Naive thymus-derived CD8-positive, alpha-beta T cell (primary cell): ENCODE measurements at places on chromosomes 3 and 15. TPM values are rescaled to one million over a fixed set of nuclear protein-coding genes. Genes with fewer than 3 reads are reported as not detected.

SLC26A6 gene
- 3.0 TPM for polyA plus RNA-seq

LRRC31 gene
- not detected for polyA plus RNA-seq

LNP1 gene
- polyA plus RNA-seq = 0.66 TPM

PARP15 gene
- polyA plus RNA-seq = 6.9 TPM

FAM107A gene
- not detected for polyA plus RNA-seq

GOLGA8G gene
- not detected for polyA plus RNA-seq

GCNT3 gene
- not detected for polyA plus RNA-seq

FBXO40 gene
- polyA plus RNA-seq = not detected

UBAP1L gene
- 0.20 TPM for polyA plus RNA-seq

DNA sequence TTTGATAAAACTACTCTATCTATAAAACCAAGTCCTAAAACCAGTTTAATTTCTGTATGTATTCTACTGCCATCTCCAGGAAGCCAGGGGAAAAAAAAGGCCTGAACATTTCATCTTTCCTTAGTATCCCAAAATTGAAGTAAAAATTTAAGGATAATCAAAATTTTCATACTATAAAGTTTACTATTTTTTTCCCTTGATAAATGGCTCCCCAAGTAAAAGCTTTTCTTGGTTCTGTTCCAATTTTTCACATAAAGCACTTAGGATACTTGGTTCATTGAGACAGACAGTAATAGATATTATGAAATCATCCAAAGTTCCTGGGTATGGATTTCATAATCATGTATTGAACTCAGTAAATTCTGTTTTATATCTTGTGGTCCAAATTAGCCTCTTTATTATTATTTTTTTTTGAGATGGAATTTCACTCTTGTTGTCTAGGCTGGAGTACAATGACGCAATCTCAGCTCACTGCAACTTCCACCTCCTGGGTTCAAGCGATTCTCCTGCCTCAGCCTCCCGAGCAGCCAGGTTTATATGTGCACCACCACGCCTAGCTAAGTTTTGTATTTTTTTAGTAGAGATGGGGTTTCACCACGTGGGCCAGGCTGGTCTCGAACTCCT, 34.5 kb downstream of the ICE2 start:
- no peak for DNase-seq

DNA sequence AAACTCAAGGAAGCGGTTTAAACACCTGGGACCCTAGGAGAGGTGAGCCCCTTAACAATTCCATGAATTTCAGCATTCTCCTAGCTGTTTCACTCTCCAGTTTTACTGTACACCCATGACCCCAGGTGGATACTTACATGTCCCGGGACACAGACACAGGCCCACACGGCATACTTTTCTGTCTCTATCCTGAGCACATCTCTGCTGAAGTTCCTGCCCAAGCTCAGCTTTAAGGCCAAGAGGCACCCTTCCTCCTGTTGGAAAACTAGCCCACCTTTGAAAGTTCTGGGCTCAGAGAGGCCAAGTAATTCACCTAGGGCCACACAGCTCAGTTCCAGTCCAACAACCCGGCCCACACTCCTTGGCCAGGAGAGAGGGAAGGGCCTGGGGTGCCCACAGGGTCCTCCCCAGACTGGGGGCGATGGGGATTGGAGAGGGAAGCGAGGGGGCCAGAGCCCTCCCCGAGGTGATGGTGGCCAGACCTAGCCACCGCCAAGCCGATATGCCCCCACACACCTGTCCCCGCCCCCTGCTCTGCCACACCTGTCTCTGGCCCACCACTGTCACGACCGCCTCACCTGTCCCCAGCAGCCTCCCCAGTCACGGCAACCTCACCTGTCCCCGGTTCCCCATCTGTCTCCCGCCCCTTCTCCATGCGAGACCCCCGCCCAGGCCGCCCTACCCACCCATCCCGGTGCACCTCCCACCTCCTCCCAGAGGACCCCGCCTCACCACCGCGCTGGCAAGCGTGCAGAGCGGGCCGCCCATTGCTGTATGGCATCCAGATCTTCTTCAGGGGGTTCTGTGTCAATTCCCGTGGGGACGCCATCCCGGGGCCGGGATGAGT, 431 bp downstream of the PFKFB4 start:
- no peak for DNase-seq

GRCh38 chr3:8776406-8776805, 7.0 kb upstream of the OXTR start:
- no peak for DNase-seq

DNA sequence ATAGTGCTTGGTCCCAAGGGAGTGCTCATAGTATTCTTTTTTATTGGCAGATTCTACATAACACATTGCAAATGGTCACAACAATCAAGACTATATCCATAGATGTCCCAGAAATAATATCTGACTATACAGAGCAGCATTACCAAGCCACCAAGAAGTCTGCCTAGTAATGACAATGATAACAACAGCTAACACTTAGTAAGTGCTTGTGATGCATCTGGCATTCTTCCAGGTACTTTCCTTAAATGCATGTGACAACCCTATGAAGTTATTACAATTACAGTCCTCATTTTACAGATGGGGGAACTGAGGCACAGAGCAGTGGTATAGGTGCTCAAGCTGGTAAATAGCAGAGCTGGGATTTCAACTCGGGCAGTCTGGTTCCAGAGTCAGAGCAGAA, 49.6 kb upstream of the ICE2 start:
- peak; percentile 43 for DNase-seq

- no peak for DNase-seq
Measured at GRCh38 chr15:52254391-52254790, 41.2 kb downstream of the MYO5C start.

DNA sequence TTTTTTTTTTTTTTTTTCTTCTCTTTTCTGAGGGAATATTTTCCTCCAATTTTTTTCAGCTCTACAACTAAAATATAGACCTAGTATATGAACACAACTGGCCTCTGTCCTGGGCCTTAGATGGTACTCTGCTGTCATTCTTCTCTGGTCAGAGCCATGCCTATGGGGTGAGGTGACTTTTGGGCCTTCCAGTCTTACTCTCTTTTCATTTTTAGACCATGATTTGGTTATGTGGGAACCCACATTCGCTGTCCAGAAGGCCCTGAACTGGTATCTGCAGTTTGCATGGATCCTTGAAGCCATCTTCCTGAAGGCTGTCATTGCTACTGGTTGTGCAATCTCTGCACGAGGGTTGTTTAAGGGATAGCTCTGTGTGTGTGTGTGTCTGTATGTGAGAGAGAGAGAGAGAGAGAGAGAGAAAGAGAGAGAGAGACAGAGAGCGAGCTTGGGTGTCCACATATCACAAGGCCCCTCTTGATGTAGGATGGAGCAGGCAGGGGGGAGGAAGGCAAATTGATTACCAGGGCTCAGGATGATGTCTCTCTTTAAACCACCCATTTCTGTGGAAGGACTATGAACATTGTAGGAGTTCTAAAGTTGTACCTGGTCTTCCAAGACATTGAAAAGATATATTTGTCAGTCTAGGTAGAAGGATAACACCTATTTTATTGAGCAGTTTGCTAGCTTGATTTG, 6.9 kb downstream of the TGFBR2 start:
- DNase-seq = no peak

GRCh38 chr3:5151586-5151985, 29.5 kb downstream of the ARL8B start:
- DNase-seq = no peak

DNA sequence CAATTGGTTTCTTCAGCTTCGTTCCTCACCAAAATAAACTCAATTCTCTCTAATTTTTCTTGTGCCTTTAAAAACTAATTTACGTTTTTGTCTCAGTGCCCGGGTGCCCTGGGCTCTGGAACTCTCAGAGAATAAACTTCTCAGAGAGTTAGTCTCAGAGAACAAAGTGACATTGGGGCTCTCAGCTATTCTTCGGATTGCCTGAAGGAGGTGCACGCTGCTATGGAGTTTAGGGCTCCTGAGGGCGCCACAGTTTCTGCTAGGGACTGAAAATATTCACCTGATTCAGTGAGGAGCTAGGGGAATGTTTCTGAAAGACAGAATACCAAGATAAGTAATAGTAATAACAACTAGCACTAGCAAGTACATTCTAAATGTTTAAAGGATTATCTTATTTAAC, 22.7 kb downstream of the ZIC4 start:
- no peak for DNase-seq

DNA sequence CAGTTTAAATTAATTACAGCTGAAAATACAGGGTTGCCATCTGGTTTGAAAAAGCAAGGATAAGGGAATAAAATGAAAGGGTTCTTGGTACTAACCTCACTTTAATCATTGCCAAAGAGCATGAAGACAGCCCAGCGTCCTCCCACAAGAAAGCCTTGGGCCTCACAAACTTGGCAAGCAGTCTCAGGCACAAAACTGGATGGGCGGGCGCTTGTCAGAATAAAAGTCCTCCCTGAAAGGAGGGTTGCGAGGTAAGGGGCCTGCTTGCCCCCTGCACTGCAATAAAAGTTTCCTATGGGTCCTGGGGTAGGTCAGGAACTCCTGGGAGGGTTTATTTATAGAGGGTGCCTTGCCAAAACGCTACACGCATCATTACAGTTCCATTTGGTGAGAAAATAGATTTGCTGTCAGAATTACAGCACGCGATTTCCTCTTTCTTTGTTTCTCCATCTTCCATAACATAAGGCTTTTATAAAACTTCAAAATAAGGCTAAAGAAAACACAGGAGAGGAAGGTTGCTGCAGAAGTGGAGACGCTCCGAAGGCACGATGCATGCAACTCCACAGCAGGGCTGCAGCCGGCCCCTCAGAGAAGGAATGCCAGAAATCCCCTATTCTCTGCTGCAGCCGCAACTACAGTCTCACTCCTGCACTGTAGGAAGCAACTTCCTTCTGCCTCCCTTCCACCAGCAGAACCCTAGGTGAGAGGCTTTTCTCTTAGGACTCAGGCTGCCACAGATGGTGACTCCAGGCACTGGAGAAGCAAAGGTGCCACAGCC, 61.3 kb downstream of the VGLL4 start:
- no peak for DNase-seq

- DNase-seq = no peak
Measured at GRCh38 chr15:41445399-41445798, 28.5 kb downstream of the RTF1 start.

DNA sequence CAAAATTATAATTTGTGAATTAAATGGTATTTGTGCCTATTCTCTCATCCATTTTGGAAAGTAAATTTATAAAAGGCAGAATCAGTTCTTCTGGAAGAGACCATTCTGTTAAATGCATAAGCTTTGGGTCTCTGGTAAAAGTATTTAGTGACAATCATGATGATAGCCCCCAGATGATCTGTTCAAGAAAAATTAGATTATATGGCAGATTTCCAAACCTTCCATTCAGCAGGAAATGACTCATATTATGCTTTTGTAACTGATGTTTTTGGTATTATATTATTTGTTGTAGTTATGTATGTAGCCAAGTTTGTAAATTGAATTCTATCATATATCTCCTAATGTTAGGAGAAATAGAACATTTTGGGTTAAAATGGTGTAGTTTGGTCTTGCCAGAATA, 340.8 kb upstream of the DPH6 start:
- no peak for DNase-seq

GRCh38 chr3:43926055-43926454, 235.3 kb downstream of the ABHD5 start:
- no peak for DNase-seq

- DNase-seq = no peak
Measured at GRCh38 chr3:58206406-58207011, 4.3 kb downstream of the DNASE1L3 start.

DNA sequence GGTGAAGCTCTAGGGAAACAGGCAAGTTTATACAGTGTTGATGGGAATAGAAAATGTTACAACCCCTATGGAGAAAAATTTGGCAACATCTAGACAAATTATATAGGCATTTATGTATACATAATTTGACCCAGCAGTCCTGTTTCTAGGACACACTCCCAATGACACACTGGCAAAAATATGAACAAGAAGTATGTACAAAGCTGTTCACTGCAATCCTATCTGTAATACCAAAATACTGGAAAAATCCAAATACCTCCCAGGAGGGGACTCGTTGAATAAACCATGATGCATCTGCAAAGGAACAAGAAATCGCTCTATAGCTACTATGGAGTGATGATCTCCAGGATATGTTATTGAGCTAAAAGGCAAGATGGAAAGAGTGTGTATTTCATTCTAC, 8.5 kb downstream of the BFSP2 start:
- no peak for DNase-seq

GRCh38 chr3:15964605-15965442, 167.0 kb upstream of the ANKRD28 start:
- DNase-seq = no peak

- no peak for DNase-seq
Measured at GRCh38 chr15:48411971-48412591, 80.9 kb downstream of the DUT start.

DNA sequence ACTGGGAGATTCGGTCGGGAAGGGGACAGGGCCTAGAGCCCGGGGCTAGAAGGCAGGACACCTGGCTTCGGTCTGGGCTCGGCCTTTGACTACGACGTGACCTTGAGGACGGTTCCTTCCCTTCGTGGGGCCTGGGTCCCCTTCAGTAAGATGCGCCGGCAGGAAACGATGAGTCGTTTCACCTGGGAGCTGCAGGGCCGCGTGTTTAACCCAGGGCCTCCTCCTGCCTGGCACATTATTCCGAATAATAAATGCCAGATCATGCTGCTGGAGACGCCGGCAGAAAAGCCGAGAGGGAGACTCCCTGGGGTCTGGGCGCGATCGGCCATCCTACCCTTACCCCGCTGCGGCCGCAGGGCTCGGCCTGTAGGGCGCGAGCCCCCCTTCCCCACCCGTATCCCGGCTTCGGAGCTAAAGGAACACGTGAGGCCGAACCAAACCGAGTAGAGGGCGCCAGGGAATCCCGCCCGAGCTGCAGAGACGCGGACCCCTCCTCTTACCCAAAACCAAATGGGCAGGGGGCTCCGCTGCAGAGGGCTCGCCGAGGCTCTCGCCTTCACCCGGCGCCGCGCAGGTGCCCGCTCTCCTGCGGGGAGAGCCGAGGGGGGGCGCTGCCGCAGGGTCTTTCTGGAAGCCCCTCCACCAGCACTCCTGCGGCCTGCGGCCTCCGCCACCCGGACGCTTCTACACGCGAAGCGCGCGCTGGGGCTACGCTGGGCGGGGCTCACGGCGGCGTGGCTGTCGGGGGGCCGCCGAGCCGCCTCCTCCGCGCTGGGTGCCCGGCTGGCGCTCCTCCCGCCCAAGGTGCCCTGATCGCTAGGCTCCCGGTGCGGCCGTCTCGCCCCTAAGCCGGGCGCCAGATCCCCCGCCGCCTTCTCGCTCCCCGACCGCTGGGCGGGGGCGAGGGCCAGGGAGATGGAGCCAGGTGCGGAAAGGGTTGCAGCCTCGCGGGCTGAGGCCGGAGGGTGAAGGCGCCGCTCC, at the start of gene BDH1:
BDH1 (minus strand) TSS at position 688 of the 981 bp plus-strand sequence. CDS start 9,525 bp downstream, outside the sequence.
- peak; percentile 75 for DNase-seq

DNA sequence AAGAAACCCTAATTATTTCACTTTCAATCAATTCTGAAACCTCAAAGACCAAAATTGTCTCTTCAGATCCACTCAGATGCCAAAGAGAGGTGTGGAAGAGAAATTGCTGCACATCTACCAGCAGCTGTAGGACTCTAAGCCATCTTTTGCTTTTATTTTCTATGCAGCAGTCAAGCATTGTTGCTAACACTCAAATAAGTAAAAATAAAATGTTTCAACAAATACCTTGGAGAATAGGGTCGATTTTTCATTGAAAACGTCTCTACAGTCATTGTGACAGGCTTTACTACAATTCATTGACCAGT, 66.4 kb upstream of the CFAP20DC start:
- no peak for DNase-seq

- DNase-seq = no peak
Measured at GRCh38 chr3:119302697-119303551, 8.7 kb downstream of the ARHGAP31 start.

GRCh38 chr3:184042617-184043016, 10.2 kb upstream of the HTR3C start:
- DNase-seq = no peak

GRCh38 chr15:100255644-100256043, 86.1 kb downstream of the ADAMTS17 start:
- DNase-seq = no peak
